Stimulated activated CD8-positive, alpha-beta memory T cell treated with anti-CD3 and anti-CD28 coated beads, Interleukin-12 subunit alpha, Interleukin-12 subunit beta, amount 100 ng/mL, for 1 hour (primary cell): ENCODE measurements at places on chromosomes 4 and X.

GRCh38 chr4:172842779-172843178 lies 325.8 kb upstream of the GALNT7 start:
- no peak for DNase-seq

DNA sequence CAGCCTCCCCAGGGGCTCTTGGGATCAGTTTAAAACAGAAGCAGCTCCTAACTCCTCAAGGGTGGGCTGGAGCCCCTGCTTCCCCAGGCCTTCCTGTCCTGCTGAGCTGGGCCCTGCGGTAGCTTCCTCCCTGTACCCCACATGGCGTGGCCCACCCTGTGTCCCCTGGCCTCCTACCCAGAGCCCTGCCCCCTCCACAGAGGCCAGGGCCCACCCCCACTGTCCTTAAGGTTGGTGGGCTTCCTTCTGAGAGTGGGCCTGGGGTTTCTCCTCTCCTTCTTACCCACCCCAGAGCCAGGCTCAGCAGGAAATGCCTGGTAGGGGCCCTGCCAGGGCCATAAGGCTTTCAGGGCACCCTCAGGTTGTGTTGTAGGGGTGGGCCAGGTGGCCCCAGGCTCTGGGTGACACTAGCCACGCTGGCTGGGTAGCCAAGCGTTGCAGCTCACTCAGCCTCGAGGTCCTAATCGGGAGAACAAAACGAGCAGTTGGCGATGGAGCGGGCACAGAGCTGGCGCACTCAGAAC lies 11.6 kb downstream of the SH3BP2 start:
- DNase-seq = no peak

GRCh38 chr4:189202869-189203271 lies 737.8 kb upstream of the FRG1 start:
- DNase-seq = no peak

DNA sequence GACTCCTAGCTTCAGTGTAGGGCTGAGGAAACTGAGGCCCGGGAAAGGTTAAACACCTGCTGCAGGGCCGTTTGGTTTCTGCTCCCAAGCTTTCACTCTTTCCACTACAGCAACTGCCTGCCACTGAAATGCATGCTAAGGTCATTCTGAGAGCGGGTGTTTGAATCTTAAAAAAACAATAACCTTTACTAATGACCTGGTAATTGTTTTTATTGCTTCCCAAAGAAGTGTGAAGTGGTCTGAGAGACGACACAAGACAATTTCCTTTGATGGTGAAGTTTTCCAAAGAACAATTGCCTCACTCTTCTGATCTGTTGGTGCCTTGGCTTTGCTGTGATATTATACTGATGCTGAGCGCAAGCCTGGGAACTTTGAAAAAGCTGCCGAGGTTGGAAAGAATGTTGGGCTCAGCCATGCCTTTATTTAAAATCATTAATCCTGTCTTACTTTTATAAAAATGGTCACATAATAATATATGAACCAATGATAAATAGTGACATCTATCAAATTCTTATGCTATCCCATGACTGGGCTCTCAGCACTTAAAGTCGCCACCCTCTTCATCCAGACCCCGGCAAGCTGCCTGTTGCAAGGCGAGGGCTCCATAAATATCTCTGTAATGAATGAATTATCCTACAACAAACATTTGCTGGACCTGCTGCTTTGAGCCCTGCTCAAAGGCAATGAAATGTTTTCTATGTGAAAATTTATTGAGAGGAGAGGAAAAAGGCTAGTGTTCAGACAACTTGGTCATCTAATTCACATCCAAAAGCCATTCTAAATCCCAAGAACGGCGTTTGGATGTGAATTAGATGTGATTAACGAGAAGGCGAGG lies 67.8 kb upstream of the SOD3 start:
- no peak for DNase-seq

- no peak for DNase-seq
Measured at GRCh38 chrX:13386092-13386491, 66.2 kb upstream of the ATXN3L start.

DNA sequence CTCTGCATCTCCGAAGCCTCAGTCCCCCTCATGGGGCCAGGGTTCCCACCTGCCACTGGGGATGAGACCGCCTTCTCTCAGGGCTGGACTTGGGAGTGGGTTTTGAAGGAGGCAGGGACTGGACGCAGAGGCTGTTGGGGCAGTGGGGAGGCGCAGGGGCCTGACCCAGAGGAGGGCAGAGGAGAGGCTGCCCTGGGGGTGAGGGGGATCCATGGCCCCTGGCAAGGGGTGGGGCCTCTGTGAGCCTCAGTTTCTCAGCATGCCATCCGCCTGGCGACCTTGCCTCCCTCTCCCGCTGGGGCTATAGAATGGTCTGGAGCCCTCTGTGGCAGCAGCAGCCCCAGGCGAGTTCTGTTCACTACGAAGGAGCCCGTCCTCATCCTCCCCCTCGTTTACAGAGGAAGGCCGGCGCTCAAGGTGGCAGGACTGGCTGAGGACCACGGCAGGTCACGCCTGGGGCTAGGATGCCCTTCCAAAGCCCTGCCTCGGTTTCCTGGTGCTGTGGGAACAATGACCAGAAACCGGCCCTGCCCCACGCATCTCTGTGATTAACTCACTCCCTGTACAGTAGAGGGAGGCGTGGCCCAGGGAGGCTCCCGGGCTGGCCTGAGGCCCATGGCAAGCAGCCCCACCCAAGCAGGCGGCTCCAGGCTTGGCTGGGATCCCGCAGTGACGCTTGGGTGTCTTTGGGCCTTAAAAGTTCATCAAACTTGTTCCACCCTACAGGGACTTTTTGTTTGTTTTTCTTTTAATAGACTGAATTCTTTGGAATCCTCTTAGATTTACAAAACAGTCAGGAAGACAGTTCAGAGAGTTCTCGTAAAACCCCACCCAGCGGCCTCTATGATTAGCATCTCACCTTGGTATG lies 16.0 kb upstream of the SH3TC1 start:
- DNase-seq = no peak
